Activated naive CD4-positive, alpha-beta T cell treated with anti-CD3 and anti-CD28 coated beads, Interleukin-2, amount 50 U/mL, for 72 hours (primary cell): ENCODE measurements at places on chromosomes 16 and 17.

DNA sequence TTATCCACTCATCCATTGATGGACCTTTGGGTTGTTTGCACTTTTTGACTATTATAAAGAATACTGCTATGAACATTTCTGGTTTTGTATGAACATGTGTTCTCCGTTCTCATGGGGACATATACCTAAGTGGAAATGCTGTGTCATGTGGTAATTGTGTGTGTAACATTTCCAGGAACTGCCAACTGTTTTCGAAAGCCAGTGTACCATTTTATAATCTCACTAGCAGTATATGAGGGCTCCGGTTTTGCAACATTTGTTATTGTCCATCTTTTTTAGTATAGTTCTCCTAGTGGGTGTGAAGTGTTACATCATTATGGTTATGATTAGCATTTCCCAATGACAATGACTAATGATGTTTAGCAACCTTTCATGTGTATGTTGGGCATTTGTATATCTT lies 5.1 kb upstream of the TRIM25 start:
- no peak for DNase-seq

- no peak for DNase-seq
Observed at GRCh38 chr17:34076743-34077631, 178.1 kb upstream of the CCL2 start.

GRCh38 chr16:56993204-56993603 lies 3.8 kb downstream of the NLRC5 start:
- no peak for DNase-seq

GRCh38 chr16:56710181-56710737 lies 19.7 kb upstream of the NUP93 start:
- no peak for DNase-seq

GRCh38 chr17:12536021-12536420 lies 129.7 kb upstream of the MYOCD start:
- no peak for DNase-seq

- no peak for DNase-seq
Observed at GRCh38 chr17:76688165-76688622, 22.6 kb downstream of the MXRA7 start.

DNA sequence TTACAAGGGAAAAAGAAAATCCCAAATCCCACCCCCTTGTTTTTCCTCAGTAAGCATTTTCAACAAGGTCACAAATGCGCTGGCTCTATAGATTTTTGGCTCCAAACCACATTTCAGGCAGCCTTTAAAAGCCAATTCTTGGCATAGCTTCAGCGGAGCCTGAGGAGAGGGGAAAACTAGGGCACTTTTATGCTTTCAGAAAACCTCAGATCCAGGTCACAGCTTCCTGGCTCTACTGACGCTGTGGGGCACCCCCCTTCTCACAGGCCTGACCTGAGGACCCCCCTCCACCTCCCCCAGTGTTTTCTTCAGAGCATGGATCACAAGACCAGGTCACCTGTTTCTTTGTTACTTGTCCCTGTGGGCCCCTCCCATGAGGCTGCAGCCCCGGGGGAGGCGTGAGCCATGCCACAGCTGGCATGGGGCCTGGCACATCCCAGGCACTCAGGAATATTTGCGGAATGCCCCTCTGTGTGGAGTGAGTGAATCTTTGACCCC lies 30.1 kb upstream of the MTSS2 start:
- no peak for DNase-seq

DNA sequence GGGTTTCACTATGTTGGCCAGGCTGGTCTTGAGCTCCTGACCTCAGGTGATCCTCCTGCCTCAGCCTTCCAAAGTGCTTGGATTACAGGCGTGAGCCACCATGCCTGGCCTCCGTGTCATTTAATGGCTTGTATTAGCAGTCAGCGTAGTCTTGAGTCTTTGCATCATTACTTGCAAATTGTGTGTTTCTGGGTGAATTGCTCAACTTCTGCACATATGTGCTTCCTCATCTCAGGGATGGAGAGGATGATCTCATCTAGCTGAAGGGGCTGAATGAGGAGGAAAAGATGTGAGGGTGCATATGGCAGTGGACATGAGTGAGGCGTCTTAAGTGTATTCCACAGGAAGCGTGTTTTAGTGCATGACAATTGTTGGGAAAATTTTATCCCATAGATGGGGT lies 155.8 kb downstream of the SNX29 start:
- DNase-seq, result no peak

- DNase-seq, result no peak
Observed at GRCh38 chr17:67212231-67212630, 32.8 kb downstream of the HELZ start.

- no peak for DNase-seq
Observed at GRCh38 chr17:73091770-73092522, 542 bp downstream of the SLC39A11 start.

- DNase-seq, result no peak
Observed at GRCh38 chr16:77317059-77317458, 117.8 kb downstream of the ADAMTS18 start.

GRCh38 chr17:77392376-77393273 lies 251.9 kb downstream of the SEC14L1 start:
- DNase-seq, result no peak

- peak; percentile 78 for DNase-seq
Observed at GRCh38 chr17:68290955-68291835, at the start of the genes ARSG and SLC16A6. ARSG (plus strand) TSS chr17:68291495; CDS start chr17:68307494, 15,999 bp downstream. SLC16A6 (minus strand) TSS chr17:68291127; CDS start chr17:68278320, 12,807 bp downstream.

DNA sequence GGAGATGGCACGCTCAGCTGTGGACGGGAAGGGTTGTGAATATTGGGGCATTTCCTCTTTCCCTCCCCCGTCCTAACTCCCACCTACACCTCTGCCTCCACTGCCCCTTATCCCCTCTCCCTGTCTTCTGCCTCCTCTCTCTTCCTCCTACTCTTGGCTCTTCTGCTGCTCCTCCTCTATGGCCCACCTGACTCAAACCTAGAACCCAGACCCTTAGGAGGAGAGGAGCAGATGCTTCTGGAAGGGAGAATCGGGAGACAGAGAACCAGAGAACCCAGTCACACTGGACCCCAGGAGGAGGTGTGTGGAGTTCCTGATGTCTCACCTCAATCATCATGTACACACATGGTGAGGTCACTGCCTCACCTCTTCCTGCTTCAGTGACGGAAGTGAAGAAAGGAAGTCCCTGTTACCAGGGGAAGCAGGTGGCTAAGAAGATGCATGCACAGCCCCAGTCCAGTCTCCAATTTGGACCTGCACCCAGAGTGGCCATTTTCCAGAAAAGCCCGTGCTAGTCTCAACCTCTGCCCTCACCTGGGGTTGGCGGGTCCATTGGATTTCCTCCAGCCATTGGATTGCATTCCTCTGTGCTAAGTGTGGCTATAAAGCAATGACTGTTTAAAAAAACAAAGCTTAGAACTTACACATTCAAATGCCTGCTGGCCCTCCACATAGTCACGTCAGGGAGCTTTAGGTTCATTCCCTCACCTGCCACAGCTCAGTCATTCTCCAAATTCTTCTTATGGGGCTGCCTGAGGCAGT lies 4.0 kb downstream of the RNF222 start:
- no peak for DNase-seq

DNA sequence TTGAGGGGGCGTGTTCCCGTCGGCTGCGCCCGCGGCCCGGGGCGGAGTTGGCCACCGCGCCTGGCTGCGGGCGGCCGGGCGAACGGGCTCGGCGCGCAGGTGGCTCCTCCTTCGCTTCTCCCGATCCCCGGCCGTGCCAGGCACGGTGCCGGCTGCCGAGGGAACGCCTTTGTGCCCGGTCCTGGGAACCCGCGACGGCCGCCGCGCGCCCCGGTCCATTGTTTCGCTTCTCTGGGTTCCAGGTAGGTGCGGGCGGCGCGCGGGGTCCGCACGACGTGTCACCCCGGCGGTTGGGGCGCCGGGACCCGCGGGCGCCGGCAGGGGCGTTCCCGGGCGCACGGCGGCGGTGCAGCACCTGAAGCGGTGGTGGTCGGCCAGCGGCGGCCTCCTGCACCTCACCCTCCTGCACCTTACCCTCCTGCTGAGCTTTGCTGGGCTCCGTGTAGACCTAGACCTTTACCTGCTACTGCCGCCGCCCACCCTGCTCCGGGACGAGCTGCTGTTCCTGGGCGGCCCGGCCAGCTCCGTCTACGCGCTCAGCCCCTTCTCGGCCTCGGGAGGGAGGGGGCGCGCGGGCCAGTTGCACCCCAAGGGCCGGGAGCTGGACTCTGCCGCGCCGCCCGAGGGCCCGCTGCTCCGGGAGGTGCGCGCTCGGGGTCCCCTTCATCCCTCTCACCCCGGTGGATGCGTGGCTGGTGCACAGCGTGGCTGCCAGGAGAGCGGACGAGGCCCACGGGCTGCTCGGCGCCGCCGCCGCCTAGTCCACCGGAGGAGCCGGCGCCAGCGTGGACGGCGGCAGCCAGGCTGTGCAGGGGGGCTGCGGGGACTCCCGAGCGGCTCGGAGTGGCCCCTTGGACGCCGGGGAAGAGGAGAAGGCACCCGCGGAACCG lies 99.9 kb downstream of the EFCAB13 start:
- no peak for DNase-seq

DNA sequence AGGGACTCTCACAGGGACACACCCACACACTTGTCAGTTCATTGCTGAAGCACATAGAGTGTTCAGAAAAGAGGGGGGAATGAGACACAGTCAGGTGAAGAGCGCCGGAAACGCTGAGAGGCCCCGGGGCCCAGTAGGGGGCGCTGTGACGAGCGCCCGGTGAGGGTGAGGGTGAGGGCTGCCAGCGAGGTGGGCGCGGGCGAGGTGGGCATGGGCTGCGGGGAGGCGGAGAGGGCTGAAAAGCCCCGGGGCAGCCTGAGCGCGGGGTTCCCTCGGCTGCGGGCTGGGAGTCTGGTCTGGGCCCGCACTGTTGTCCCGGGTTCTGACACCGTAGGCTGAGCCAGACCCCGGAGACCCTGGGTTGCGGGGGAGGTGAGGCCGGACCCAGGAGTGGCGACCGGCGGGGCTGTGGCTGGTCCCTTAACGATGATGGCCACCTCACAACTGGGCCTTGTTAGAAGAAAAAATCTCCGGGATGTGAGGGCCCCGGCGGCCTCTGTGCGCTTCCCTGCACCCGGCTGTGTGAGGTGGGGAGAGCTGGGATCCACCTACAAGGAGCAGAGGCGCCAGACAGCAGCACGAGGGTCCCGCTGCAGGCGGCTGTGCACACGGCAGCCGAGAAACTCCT lies 91.4 kb downstream of the C16orf78 start:
- DNase-seq, result peak; percentile 34

DNA sequence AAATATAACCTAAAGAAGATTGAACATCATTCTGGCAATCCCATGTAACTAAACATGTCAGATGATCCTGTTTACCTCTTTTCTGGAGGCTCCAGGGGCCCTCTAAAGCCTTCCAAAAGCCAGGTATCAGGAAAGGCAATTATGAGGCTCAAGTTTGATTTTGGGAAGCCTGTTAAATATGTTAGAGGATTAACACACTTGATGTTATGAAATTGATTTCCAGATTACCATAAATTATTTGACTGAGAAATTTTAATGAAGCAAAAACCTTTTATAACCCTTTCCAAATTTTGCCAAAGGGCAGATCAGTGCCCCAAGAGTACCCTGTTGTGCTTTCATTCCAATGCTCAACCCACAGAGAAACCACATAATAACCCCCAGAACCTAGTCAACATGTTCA lies 29.3 kb downstream of the PHKB start:
- DNase-seq, result no peak

DNA sequence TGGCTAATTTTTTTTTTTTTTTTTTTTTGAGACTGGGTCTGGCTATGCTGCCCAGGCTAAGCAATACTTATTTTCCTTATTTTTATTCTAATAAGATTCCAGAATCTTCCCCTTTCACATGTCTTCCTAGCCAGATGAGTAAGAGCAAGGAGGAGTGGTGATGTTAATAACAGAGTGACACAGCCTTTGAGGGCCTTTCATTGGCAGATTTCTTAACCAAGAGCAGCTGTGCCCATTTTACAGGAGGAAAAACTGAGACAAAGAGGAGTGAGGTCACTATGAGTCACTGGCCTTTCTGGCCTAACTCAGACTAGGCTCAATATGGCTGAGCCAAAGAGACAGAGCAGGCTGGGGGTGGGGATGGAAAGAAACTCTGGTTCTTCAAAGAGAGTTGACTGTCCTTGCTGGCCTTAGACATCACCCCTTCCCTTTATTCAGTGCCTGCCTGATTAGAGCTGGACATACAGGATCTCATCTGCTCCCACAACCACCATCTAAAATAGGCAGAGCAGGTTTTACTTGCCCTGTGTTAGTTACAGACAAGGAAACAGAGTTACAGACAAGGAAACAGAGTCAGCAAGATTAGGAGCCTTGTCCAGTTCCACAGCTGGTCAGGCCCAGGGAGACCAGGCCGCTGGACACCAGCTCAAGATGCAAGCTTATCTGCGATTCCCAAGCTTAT lies 50.0 kb upstream of the TOB1 start:
- DNase-seq, result peak; percentile 75

DNA sequence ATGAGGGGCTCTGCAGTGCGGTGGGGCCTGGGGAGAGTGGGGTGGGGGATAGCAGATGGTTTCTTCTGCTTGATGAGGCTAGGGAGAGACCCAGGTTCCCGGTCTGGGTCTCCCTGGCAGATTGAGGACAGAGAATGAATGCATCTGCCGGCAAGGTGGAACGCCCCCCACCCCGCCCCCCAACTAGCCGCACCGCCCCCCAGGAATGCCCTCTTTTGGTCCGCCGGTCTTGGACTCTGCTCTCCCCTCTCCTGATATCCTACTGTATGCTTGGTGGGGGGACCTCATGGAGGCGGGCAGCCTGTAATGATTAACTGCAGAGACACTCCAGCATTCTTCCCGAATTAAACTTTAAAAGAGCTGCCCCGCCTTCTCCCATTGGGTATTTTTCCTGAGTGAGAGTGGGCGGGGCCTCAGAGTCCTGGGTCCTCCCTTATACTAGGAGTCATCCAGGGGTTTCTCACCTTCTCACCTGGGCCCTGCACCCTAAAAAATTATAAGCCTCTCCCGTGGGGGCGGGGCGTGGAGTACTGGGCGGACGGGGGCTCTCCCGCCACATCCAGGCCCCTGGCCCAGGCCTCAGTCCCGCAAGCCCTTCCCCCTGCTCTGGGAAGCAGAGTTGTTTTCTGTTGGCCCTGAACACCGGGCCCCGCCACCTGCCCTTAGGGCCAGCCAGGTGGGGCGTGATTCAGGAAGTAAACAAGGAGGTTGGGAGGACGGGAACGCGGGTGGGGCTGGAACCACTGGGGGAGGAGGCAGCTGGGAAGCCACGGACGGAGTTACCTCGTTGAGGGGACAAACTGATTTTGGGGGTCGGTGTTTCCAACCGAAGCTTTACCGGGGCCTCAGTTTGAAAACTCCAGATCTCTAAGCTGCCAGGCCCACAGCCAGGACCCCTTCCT lies 1.5 kb downstream of the GRB7 start:
- no peak for DNase-seq

DNA sequence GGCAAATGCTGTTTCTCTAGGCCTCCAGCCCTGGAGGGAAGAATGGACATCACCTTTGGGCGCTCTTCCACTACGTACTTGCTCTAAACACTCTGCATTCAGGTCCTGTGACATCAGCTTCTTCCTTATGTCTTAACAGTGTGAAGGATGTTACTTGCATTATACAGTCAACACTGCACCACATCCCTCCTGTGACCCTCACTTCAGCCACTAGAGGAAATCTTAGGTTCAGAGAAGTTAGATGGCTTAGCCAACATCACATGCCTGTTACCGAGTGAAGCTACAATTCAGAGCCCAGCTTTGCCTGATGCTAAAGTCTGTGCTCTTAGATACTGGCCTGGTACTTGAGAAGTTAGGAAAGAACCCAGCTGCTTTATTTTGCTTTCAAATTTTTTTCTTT lies 18.3 kb downstream of the UBFD1 start:
- DNase-seq, result no peak
